Panc1 (cell line): ENCODE measurements at places on chromosomes 7 and 10. TPM values are rescaled to one million over a fixed set of nuclear protein-coding genes. Genes with fewer than 3 reads are reported as not detected.

- no peaks in the 10 kb centered on the region for H3K4me1 ChIP-seq
- no peaks in the 10 kb centered on the region for H3K36me3 ChIP-seq
- no peak overlapping the region for H3K27ac ChIP-seq
- H3K27me3 ChIP-seq, result no peaks in the 10 kb centered on the region
- no peak overlapping the region for H3K4me3 ChIP-seq
Measured at GRCh38 chr10:24120646-24121045, 88.3 kb upstream of the KIAA1217 start.

DNA sequence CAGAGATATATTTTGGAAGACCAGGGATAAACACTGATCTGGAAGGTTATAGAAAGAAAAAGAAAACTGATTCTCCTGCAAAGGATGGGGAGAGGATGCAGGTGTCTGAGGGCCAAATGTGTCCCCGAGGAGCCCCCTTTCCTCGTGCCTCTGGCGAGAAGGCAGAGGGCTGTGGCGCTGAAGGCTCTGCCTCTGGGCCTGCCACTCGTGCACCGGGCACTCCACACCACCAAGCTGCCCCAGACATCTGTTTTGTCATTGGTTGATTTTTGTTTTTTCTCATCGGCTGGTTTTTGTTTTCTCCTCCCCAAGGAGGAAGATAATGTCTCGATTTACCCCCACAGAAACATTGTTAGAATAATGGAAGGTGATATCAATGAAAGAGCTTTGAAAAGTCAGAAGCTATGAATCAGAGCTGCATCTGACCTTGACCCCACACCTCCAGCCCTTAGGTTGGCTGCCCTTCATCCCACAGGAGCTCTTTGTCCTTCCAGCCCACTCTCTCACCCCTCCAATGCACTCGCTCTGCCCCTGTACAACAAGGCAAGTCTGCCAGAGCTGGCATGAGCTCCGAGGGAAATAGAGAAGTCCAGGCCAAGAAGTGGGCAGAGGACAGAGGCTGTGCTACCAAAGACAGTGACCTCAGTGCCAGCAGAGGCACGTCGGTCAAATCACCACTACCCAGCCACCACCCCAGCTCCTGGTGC lies 124.8 kb downstream of the TCERG1L start:
- no peaks in the 10 kb centered on the region for H3K4me1 ChIP-seq
- no peak overlapping the region for H3K4me3 ChIP-seq
- H3K27ac ChIP-seq, result no peak overlapping the region
- no peak for DNase-seq
- peaks cover 14% of the 10 kb centered on the region for H3K27me3 ChIP-seq

- no peak overlapping the region for H3K27ac ChIP-seq
- no peak for DNase-seq
- peaks cover 15% of the 10 kb centered on the region for H3K4me1 ChIP-seq
- no peaks in the 10 kb centered on the region for H3K36me3 ChIP-seq
Measured at GRCh38 chr10:86950349-86950748, 7.1 kb downstream of the MMRN2 start.

GRCh38 chr7:105003275-105003674 lies 10.7 kb upstream of the KMT2E start:
- peaks cover 58% of the 10 kb centered on the region for H3K4me1 ChIP-seq
- no peak overlapping the region for H3K4me3 ChIP-seq
- DNase-seq, result no peak

DNA sequence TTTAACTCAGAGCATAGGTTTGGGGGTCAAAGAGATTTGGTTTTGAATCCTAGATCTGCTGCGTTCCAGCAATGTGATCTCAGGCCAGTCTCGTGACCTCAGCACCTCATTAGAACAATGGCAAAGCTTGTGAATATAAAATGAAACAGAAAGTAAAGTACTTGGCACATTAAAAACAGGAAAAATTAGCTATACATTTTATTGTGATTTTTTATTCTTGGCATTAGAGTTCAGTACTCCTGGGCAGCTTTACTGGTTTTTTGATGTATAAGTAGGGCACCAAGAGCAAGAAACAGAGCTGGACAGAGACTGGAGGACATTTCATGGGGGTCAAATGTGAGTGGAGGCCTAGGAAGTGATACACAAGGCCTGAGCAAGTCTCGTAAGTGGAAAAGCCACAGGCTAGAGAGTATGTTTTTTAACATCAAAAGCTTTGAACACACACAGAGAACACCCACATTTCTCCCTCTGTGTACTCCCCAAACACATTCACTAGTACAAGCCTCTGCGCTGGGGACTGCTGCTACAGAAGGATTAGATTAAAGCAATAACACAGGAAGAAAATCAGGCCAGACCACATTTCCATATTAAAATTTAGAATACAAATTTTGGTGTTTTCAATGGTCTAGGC lies 157.2 kb upstream of the SLC25A13 start:
- DNase-seq, result no peak
- no peak overlapping the region for H3K4me3 ChIP-seq
- no peak overlapping the region for H3K27ac ChIP-seq
- no peaks in the 10 kb centered on the region for H3K36me3 ChIP-seq
- H3K4me1 ChIP-seq, result no peaks in the 10 kb centered on the region

DNA sequence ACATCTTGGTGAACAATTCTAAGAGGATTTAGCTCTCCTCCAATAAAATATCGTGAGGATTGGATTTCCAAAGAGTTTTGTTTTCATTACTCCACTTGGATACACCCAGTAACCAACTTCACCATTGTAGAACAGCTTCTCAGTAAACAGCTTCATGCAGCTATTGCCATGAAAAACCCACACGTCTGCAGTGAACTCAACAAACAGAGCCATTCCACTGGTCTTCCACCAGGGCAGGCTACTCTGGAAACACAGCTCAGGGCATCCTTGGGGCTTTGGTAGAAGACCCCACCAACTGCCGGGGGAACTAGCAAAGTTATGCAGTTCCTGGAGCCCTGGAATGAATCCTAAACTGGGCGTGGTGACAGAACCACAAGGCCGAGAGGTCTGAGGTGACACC lies 77.4 kb downstream of the CALN1 start:
- no peak overlapping the region for H3K4me3 ChIP-seq
- H3K27me3 ChIP-seq, result no peaks in the 10 kb centered on the region; the same call in 1 of the 2 replicates
- H3K36me3 ChIP-seq, result no peaks in the 10 kb centered on the region
- DNase-seq, result no peak
- H3K27ac ChIP-seq, result no peak overlapping the region
- no peaks in the 10 kb centered on the region for H3K4me1 ChIP-seq

DNA sequence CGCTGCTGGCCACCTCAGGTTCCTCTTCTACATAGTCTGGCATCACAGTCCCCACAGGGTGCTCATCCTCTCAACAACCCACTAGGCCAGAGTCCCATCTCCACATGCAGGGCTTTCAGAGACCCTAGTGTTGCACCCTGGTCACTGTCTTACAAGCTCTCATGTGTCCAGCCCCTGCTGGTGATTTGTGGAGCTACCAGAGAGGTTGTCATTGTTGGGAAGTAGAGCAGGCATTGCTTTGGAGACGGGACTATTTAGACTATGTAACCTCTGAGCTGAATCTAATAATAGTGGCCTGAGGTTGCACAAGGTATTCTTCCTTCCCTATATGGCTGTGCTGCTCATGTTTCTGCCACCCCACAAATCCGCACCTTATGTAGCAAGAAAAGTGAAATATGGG lies 135.3 kb upstream of the VWC2 start:
- no peaks in the 10 kb centered on the region for H3K27me3 ChIP-seq
- H3K36me3 ChIP-seq, result no peaks in the 10 kb centered on the region
- H3K27ac ChIP-seq, result no peak overlapping the region
- no peak overlapping the region for H3K4me3 ChIP-seq

DNA sequence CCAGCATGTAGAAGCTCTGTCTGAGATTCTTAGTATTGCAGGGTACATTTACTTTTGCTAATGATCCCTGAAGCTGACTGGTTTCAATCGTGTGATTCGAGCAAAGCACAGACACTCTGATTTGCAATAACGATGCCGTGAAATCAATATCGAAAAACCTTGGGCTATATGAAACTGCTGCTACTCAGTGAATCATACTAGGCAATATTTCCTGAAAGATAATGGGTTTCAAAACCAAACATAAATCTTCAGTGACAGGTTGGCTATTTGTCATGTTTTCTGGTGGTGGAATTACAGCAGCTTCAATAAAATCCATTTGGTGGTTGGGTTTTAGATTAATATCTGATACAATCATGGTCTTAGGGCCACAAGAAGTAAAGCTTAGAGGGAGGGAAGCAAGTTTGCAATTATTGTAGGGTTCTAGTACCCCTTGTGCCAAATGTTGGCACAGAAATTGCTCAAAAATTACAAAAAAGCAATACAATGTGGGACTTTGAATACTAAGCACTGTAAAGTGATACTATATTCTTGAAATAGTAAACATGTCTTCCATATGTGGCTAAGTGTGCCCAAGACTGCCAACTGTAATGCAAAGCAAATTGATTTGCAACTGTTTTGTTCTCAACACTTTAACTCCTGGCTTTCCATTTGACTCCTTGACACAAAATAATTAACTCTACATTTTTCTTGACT lies 112.4 kb upstream of the JAZF1 start:
- no peak overlapping the region for H3K4me3 ChIP-seq
- no peaks in the 10 kb centered on the region for H3K36me3 ChIP-seq
- no peaks in the 10 kb centered on the region for H3K4me1 ChIP-seq
- H3K27me3 ChIP-seq, result no peaks in the 10 kb centered on the region
- no peak for DNase-seq

DNA sequence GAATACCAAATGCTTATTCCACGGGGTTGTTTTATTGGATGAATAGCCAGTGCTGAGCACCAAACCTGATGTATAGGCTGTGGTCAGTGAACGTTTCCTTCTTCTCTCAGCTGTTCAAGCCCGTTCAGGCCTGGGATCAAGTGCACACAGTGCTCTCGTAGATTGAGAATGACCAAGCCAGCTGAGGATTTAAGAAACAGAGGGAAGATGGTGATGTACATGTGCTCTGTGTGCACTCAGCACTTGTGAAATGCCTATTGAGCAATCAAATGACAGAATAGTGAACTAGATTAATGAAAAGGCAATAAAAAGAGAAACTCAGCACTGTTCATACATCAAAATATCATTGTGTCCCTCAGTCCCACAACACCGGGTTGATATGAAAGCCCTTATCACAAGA lies 302.5 kb downstream of the BMPER start:
- H3K4me1 ChIP-seq, result no peaks in the 10 kb centered on the region
- no peak for DNase-seq
- no peak overlapping the region for H3K4me3 ChIP-seq
- H3K36me3 ChIP-seq, result no peaks in the 10 kb centered on the region
- H3K27ac ChIP-seq, result no peak overlapping the region

- H3K27ac ChIP-seq, result no peak overlapping the region
- no peak for DNase-seq
Measured at GRCh38 chr7:71860572-71860971, 551.6 kb downstream of the CALN1 start.

- no peaks in the 10 kb centered on the region for H3K36me3 ChIP-seq
- H3K27ac ChIP-seq, result no peak overlapping the region
Measured at GRCh38 chr7:110573862-110574528, 516.9 kb upstream of the LRRN3 start.

GRCh38 chr7:128098629-128099028 lies 67.4 kb upstream of the LRRC4 start:
- H3K27me3 ChIP-seq, result no peaks in the 10 kb centered on the region
- H3K27ac ChIP-seq, result no peak overlapping the region
- no peaks in the 10 kb centered on the region for H3K36me3 ChIP-seq
- no peaks in the 10 kb centered on the region for H3K4me1 ChIP-seq

- no peaks in the 10 kb centered on the region for H3K27me3 ChIP-seq
- DNase-seq, result no peak
- H3K4me1 ChIP-seq, result peaks cover 12% of the 10 kb centered on the region; the same call in 1 of the 2 replicates
- no peak overlapping the region for H3K4me3 ChIP-seq
Measured at GRCh38 chr7:101466871-101467270, 104.2 kb downstream of the COL26A1 start.

GRCh38 chr7:20200361-20200760 lies 16.8 kb downstream of the MACC1 start:
- DNase-seq, result no peak
- no peaks in the 10 kb centered on the region for H3K36me3 ChIP-seq
- no peaks in the 10 kb centered on the region for H3K27me3 ChIP-seq
- H3K4me1 ChIP-seq, result no peaks in the 10 kb centered on the region
- H3K27ac ChIP-seq, result no peak overlapping the region
- H3K4me3 ChIP-seq, result no peak overlapping the region

GRCh38 chr7:73830681-73831583 lies at the start of gene CLDN4:
Gene CLDN4 (plus strand): TSS chr7:73830996. CDS start chr7:73831202, 206 bp downstream.
- peaks cover 42% of the 10 kb centered on the region for H3K4me1 ChIP-seq
- no peaks in the 10 kb centered on the region for H3K27me3 ChIP-seq
- no peaks in the 10 kb centered on the region; the same call in 1 of the 2 replicates for H3K36me3 ChIP-seq
- peak within 1 kb of the TSS; percentile 97 for H3K4me3 ChIP-seq
- H3K27ac ChIP-seq, result peak within 1 kb of the TSS; percentile 96

DNA sequence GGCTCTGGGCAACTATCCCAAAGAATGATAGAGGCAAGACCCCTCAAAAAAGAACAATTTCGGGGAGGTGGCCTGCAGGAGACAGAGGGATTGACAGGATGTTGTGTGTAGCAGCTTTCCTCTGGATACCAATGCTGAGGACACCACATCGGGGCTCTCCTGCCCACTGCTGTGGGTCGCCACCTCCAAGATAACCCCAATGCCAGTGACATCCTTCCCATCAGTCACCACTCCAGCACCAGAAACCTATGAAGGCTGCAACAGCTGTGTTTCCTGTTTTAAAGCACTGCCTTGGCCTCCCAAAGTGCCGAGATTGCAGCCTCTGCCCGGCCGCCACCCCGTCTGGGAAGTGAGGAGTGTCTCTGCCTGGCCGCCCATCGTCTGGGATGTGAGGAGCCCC lies 17.6 kb downstream of the ARHGAP19 start:
- H3K4me1 ChIP-seq, result peaks cover 32% of the 10 kb centered on the region
- no peak for DNase-seq
- no peaks in the 10 kb centered on the region for H3K36me3 ChIP-seq
- no peak overlapping the region for H3K4me3 ChIP-seq

- H3K27me3 ChIP-seq, result no peaks in the 10 kb centered on the region
- no peak overlapping the region for H3K4me3 ChIP-seq
- H3K36me3 ChIP-seq, result no peaks in the 10 kb centered on the region
- H3K27ac ChIP-seq, result no peak overlapping the region
- DNase-seq, result no peak
- H3K4me1 ChIP-seq, result no peaks in the 10 kb centered on the region
Measured at GRCh38 chr10:3584926-3585784, 199.9 kb downstream of the KLF6 start.

DNA sequence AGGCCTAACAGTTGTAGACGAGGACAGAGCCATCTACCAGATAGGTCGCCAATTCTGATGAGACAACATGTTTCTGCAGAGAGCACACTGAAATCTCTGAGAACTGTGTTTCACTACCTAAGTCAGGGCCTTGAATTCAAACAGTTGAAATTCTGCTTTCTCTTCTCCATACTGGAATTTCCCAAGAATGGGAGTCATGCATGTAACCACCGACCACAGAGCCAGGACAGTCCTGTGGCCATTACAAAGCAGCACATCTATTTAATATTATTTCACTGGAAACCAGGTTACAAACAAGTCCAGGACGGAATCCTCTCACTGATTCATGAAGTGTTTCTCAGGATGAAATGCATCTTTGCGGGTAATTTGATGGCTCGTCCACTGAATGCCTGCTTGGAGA lies 62.0 kb upstream of the ST8SIA6 start:
- H3K27ac ChIP-seq, result no peak overlapping the region; the same call in 1 of the 2 replicates
- peaks cover 12% of the 10 kb centered on the region for H3K4me1 ChIP-seq
- H3K36me3 ChIP-seq, result no peaks in the 10 kb centered on the region
- no peaks in the 10 kb centered on the region for H3K27me3 ChIP-seq
- no peak overlapping the region for H3K4me3 ChIP-seq

GPR141 gene
- total RNA-seq, result not detected

ADAM22 gene
- total RNA-seq, result 4.2 TPM

ANLN gene
- 238 TPM for total RNA-seq

ZPBP gene
- not detected for total RNA-seq
